ENCODE measurements at places on chromosomes 4 and X. TPM values are rescaled to one million over a fixed set of nuclear protein-coding genes. Genes with fewer than 3 reads are reported as not detected.

The CLDN2 gene
- not detected for total RNA-seq

GRCh38 chrX:132171881-132172280 lies 44.1 kb upstream of the FRMD7 start:
- no peak for DNase-seq

- DNase-seq, result no peak
Measured at GRCh38 chrX:39518476-39519029, 579.2 kb downstream of the BCOR start.

The TECRL gene
- not detected for total RNA-seq

- DNase-seq, result no peak
Measured at GRCh38 chr4:145297556-145297955, 117.2 kb upstream of the OTUD4 start.

DNA sequence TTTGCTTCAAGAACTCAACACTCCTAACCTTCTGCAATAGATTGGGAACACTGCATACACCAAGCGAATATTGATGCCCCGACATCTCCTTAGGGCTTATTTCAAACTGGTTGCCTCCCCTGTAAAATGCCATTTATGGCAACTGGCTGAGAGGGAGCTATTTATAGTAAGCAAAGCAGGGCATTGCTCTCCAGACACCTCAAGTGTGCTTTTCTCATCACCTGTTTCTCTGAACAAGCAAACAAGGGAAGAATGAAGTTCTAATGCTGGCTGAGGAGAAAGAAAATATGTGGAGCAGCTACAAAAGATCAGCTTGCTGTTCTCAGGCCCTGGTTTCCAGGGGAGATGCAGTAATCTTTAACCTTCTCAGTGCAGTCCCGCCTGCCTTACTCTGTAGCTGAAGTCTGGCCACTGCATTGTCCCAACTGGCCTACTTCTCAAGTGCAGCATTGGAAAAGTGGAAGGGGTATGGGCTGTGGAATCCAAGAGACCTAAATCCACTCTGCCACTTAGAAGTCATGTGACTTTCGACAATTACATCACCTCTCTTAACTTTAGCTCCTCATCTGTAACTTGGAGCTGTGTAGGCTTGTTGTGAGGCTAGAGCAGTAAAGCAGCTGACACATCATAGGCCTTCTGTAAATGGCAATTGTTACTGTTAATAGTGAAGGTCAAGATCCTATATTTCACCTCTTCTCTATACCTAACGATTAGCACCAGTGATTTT lies 47.9 kb upstream of the FGF13 start:
- DNase-seq, result no peak

DNA sequence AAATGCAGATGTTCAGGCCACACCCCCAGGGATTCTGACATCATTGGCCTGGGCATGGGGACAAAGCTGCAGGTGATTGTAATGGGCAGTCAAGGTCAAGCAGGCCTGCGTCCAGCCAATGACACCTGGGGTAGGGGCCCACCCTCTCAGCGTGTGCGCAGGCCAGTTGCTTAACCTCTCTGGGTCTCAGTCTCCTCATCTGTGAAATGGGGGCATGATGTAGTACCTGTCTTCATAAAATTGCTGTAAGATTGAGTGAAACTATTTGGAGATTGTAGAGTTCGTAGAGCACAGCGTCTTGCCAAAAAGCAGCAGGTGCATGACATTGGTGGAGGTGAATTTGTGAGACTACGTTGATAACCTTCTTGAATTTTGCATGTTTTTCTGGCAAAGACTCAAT lies 21.2 kb downstream of the RS1 start:
- no peak for DNase-seq

The SPANXN3 gene
- total RNA-seq, result not detected

The GPAT3 gene
- 1.6 TPM for total RNA-seq

GRCh38 chr4:172546782-172547181 lies 621.8 kb upstream of the GALNT7 start:
- no peak for DNase-seq

The NOCT gene
- 16.5 TPM for total RNA-seq

DNA sequence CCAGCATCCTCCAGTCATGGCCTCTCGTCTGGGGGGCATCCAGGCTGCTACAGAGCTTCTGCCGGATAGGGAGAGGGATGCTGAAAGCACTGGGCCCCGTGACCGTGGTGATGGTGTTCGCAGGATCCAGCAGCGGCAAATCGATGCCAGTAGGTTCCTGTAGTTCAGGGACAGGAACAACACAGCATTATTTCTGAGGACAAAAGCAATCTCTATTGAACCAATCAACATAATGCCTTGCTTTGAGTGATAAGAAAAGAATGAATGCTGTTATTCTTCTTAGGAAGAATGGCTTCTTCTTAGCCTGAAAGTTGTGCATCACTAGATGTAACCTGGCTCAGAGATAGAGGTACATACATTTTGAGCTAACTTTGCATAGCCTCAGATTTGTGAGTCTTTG lies 378.6 kb downstream of the UNC5C start:
- no peak for DNase-seq

GRCh38 chrX:21158678-21159077 lies 215.5 kb upstream of the CNKSR2 start:
- DNase-seq, result no peak

The TCEAL6 gene
- not detected for total RNA-seq

The FGD1 gene
- total RNA-seq, result 0.28 TPM

All from activated CD4-positive, alpha-beta T cell treated with anti-CD3 and anti-CD28 coated beads for 36 hours (primary cell).